Ascending aorta (tissue), 2 donors: ENCODE measurements at places on chromosomes 3 and 15. TPM values are rescaled to one million over a fixed set of nuclear protein-coding genes. Genes with fewer than 3 reads are reported as not detected.

DNA sequence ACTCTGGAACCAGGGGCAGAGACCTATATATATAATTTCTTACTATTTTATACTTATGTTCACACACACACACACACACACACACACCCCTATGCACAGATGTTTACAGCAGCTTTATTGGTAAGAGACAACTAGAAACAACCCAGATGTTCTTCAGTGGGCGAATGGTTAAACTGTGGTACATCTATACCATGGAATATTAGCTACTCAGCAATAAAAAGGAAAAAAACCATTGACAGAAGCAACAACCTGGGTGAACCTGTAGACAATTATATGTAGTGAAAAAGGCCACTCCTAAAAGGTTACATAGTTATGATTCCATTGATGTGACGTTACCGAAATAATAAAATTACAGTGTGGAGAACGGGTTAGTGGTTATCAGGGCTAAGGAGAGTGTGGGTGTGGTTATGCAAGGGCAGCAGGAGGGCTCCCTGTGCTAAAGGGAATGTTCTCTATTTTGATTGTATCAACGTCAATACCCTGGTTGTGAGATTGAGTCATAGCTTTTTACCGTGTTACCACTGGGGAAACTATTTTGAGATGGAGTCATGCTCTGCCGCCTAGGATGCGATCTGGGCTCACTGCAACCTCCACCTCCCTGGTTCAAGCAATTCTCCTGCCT lies 85.5 kb downstream of the FLNB start:
- peak; percentile 65 for DNase-seq
- peak overlapping the region; percentile 73 for H3K27ac ChIP-seq
- H3K4me1 ChIP-seq, result no peaks in the 10 kb centered on the region
- H3K36me3 ChIP-seq, result peaks cover 28% of the 10 kb centered on the region
- no peaks in the 10 kb centered on the region for H3K27me3 ChIP-seq
- H3K4me3 ChIP-seq, result no peak overlapping the region

GRCh38 chr15:74983725-74984231 lies 11.6 kb upstream of the SCAMP5 start:
- no peak overlapping the region for H3K4me3 ChIP-seq
- H3K27ac ChIP-seq, result no peak overlapping the region
- no peaks in the 10 kb centered on the region for H3K36me3 ChIP-seq
- H3K27me3 ChIP-seq, result no peaks in the 10 kb centered on the region

GRCh38 chr3:190697901-190698300 lies 164.6 kb downstream of the GMNC start:
- H3K36me3 ChIP-seq, result no peaks in the 10 kb centered on the region
- DNase-seq, result no peak
- H3K27me3 ChIP-seq, result peaks cover 3% of the 10 kb centered on the region
- H3K4me1 ChIP-seq, result no peaks in the 10 kb centered on the region
- H3K4me3 ChIP-seq, result no peak overlapping the region
- H3K27ac ChIP-seq, result no peak overlapping the region

DNA sequence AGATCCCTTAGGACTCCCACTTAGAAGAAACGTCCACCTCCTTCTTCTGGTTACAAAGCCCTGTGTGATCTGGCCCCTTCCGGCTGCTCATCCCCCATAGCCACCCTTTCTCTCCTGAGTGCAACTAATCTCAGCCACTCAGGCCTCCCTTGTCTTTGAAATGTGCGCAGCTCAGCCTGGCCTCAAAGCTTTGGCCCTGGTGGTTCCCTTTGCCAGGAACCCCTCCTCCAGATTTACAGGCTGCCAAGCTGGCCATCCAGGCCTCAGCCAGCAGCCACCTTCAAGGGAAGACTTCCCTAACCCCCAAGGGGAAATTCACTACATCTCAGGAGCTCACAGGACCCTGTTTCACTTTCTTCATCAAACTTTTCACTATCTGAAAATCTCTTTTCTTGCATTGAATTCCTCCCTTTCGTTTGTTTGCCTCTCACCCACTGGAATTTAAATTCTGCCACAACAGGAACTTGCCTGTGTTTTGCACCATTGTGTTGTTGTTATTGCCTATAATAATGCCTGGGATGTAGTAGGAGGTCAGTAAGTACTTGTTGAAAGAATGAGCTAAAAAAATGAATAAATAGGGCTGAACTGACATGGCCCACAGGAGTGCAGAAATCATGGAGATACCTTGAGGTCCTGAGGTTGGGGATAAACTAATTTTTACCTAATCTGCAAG lies 109.5 kb upstream of the PFN2 start:
- H3K36me3 ChIP-seq, result no peaks in the 10 kb centered on the region
- DNase-seq, result no peak
- H3K27ac ChIP-seq, result peak overlapping the region; percentile 64
- H3K27me3 ChIP-seq, result no peaks in the 10 kb centered on the region

- H3K4me3 ChIP-seq, result no peak overlapping the region
- no peak for DNase-seq
- H3K36me3 ChIP-seq, result no peaks in the 10 kb centered on the region
- H3K27ac ChIP-seq, result no peak overlapping the region
These were observed 562.1 kb downstream of the IGSF11 start for GRCh38 chr3:118472586-118472985.

The GUCA1C gene
- not detected for total RNA-seq

- H3K36me3 ChIP-seq, result no peaks in the 10 kb centered on the region
- DNase-seq, result no peak
- no peaks in the 10 kb centered on the region for H3K27me3 ChIP-seq
- no peaks in the 10 kb centered on the region for H3K4me1 ChIP-seq
- no peak overlapping the region for H3K4me3 ChIP-seq
These were observed 85.1 kb downstream of the WDR49 start for GRCh38 chr3:167568634-167569033.

The CCR5 gene
- not detected for total RNA-seq

DNA sequence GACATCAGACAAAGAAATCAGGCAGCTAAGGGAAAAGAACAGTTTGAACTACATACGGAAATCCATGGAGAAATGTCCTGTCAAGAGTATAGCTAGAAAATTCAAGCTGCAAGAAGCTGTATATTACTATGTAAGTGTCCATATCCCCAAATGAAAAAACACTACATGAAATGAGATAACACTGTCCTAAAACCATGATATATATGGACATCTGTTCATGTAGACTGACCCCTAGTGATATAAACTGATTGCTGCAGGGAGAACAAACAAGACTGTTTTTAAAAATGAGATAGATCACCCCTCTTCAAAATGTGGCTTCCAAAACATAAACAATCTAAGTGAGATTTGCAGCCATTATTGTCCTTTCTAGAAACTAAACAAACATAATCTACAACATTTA lies 985.6 kb downstream of the EPHA3 start:
- H3K27me3 ChIP-seq, result no peaks in the 10 kb centered on the region
- no peaks in the 10 kb centered on the region for H3K36me3 ChIP-seq
- H3K27ac ChIP-seq, result no peak overlapping the region
- H3K4me1 ChIP-seq, result no peaks in the 10 kb centered on the region
- no peak overlapping the region for H3K4me3 ChIP-seq
- DNase-seq, result no peak

The GOLGA8K gene
- not detected for total RNA-seq

The UNC13C gene
- 2.0 TPM for total RNA-seq

GRCh38 chr15:100438570-100438969 lies 90.2 kb downstream of the CERS3 start:
- no peaks in the 10 kb centered on the region for H3K27me3 ChIP-seq
- H3K4me1 ChIP-seq, result no peaks in the 10 kb centered on the region
- no peak overlapping the region for H3K27ac ChIP-seq
- no peaks in the 10 kb centered on the region for H3K36me3 ChIP-seq
- H3K4me3 ChIP-seq, result no peak overlapping the region
